Activated naive CD4-positive, alpha-beta T cell treated with anti-CD3 and anti-CD28 coated beads for 36 hours (primary cell): ENCODE measurements at places on chromosomes 4 and X. TPM values are rescaled to one million over a fixed set of nuclear protein-coding genes. Genes with fewer than 3 reads are reported as not detected.

DNA sequence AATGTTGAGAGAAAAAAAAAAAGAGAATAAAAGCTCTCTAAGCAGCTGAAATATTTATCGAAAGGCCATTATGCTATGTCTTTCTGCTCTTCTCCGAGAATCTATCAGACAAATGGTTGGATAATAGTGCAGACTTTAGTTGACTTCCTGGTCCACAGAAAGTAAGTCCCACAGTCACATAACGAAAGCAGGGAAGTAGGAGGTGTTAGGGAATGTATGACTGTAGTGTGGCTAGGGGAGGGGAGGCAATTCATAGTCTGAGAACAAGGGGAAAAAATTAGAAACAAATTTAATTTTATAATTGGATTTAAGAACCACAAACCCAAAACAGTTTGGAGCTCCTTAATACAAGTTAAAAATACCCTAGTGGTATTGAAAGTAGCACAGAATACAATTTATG lies 79.7 kb upstream of the VEGFC start:
- H3K36me3 ChIP-seq: no peaks in the 10 kb centered on the region
- H3K27ac ChIP-seq: no peak overlapping the region
- H3K4me3 ChIP-seq: no peak overlapping the region
- no peak for DNase-seq

- H3K27ac ChIP-seq: no peak overlapping the region
- no peak for DNase-seq
- H3K4me1 ChIP-seq: peaks cover 9% of the 10 kb centered on the region
- H3K36me3 ChIP-seq: peaks cover 4% of the 10 kb centered on the region
These were observed 5.7 kb downstream of the MBTPS2 start for GRCh38 chrX:21845096-21845495.

Gene ATP1B4
- total RNA-seq: not detected

Gene ADH7
- not detected for total RNA-seq

GRCh38 chr4:649751-650310 lies 24.2 kb downstream of the ATP5ME start:
- no peak for DNase-seq
- no peaks in the 10 kb centered on the region for H3K36me3 ChIP-seq
- H3K4me3 ChIP-seq: no peak overlapping the region
- H3K4me1 ChIP-seq: peaks cover 5% of the 10 kb centered on the region
- H3K27me3 ChIP-seq: peaks cover 3% of the 10 kb centered on the region

Gene ZNF185
- total RNA-seq: 1.9 TPM

- peaks cover 3% of the 10 kb centered on the region for H3K4me1 ChIP-seq
- no peak overlapping the region for H3K27ac ChIP-seq
These were observed 130.0 kb upstream of the MAOA start for GRCh38 chrX:43525901-43526610.

GRCh38 chr4:74033739-74034138 lies 4.8 kb downstream of the CXCL3 start:
- H3K4me3 ChIP-seq: no peak overlapping the region
- no peaks in the 10 kb centered on the region for H3K36me3 ChIP-seq
- no peak overlapping the region for H3K27ac ChIP-seq
- peaks cover 21% of the 10 kb centered on the region for H3K27me3 ChIP-seq

- H3K4me1 ChIP-seq: no peaks in the 10 kb centered on the region
- no peaks in the 10 kb centered on the region for H3K36me3 ChIP-seq
- peaks cover 18% of the 10 kb centered on the region for H3K27me3 ChIP-seq
- H3K27ac ChIP-seq: no peak overlapping the region
- no peak for DNase-seq
These were observed 504 bp downstream of the PRRG3 start for GRCh38 chrX:151695583-151696340.

DNA sequence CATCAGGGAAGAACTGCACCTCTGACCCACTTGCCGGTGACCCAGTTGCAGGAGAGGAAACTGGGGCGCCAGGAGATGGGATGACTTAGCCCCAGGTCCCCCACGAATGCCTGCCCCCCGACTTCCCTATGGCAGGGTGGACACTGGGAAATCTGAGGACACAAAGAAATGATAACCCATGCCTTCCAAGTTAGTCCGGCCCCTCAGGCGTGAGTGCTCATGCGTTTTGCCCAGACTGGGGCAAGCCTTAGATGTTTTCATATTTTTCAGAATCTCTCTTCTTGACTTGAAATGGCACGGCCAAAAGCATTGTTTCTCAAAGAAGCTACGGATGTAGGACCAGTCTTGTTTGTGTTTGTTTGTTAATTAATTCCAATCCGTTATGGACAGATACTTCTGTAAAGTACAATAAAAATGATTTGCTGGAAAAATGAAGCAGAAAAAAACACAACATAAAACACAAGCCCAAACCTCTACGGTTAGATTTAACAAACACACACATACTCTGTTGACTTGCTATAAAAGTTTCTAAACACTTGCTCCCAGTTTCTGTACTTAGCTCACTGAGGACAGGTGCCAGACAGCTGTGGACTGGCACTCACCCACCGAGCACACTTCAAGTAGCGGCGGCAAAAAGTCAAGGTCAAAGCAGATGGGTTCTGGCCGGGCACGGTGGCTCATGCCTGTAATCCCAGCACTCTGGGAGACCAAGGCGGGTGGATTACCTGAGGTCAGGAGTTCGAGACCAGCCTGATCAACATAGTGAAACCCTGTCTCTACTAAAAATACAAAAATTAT lies 341.5 kb downstream of the BCOR start:
- H3K36me3 ChIP-seq: no peaks in the 10 kb centered on the region
- H3K27ac ChIP-seq: no peak overlapping the region
- H3K4me1 ChIP-seq: peaks cover 14% of the 10 kb centered on the region
- no peak overlapping the region for H3K4me3 ChIP-seq

DNA sequence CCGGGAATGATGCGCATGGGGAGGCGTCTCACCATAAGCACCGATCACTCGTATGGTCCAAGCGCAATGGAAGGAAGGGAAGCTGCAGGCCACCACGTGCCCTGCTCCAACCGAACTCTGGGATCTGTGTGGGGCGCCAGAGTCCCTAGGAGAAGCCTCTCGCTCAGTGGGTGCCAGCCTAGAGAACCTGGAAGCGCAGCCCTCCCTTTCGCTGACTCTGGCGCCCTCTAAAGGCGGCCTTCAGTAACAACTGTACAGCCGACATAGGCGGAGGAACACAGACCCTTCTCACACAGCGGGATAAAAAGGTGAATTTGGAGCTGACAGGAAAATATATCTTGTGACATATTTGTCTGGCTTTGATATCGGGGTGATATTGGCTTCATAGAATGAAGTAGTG lies 76.0 kb downstream of the INTS6L start:
- no peak overlapping the region for H3K27ac ChIP-seq
- no peaks in the 10 kb centered on the region for H3K27me3 ChIP-seq
- H3K36me3 ChIP-seq: no peaks in the 10 kb centered on the region
- H3K4me3 ChIP-seq: no peak overlapping the region

- H3K27ac ChIP-seq: no peak overlapping the region
- no peak overlapping the region for H3K4me3 ChIP-seq
- no peaks in the 10 kb centered on the region for H3K27me3 ChIP-seq
- H3K36me3 ChIP-seq: no peaks in the 10 kb centered on the region
- H3K4me1 ChIP-seq: peaks cover 2% of the 10 kb centered on the region
- no peak for DNase-seq
These were observed 11.4 kb downstream of the RNF175 start for GRCh38 chr4:153748378-153748777.

DNA sequence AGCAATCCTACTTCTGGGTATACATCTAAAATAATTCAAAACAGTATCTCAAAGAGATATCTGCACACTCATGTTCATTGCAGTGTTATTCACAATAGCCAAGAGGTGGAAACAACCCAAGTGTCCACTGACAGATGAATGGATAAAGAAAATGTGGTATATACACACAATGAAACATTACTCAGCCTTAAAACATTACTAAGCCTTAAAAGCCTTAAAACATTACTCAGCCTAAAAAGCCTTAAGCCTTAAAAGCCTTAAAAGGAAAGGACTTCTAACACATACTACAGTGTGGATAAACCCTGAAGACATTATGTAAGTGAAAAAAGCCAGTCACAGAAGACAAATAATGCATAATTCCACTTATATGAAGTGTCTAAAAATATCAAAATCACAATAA lies 40.3 kb upstream of the TFDP3 start:
- peaks cover 2% of the 10 kb centered on the region for H3K27me3 ChIP-seq
- H3K36me3 ChIP-seq: no peaks in the 10 kb centered on the region
- H3K4me1 ChIP-seq: no peaks in the 10 kb centered on the region
- no peak overlapping the region for H3K27ac ChIP-seq
- no peak overlapping the region for H3K4me3 ChIP-seq

Gene HEPH
- total RNA-seq: not detected

- H3K4me1 ChIP-seq: peaks cover 33% of the 10 kb centered on the region
- H3K4me3 ChIP-seq: no peak overlapping the region
- no peaks in the 10 kb centered on the region for H3K36me3 ChIP-seq
- DNase-seq: no peak
- no peak overlapping the region for H3K27ac ChIP-seq
These were observed 178.1 kb upstream of the LEF1 start for GRCh38 chr4:108346818-108347210.

Gene ANXA3
- total RNA-seq: 1.2 TPM

Gene SLC6A14
- total RNA-seq: not detected

Gene NMU
- not detected for total RNA-seq

GRCh38 chr4:24032371-24032989 lies 142.6 kb upstream of the PPARGC1A start:
- H3K27ac ChIP-seq: no peak overlapping the region
- no peaks in the 10 kb centered on the region for H3K36me3 ChIP-seq
- H3K4me1 ChIP-seq: no peaks in the 10 kb centered on the region
- H3K27me3 ChIP-seq: peaks cover 2% of the 10 kb centered on the region
- no peak overlapping the region for H3K4me3 ChIP-seq
- DNase-seq: no peak

DNA sequence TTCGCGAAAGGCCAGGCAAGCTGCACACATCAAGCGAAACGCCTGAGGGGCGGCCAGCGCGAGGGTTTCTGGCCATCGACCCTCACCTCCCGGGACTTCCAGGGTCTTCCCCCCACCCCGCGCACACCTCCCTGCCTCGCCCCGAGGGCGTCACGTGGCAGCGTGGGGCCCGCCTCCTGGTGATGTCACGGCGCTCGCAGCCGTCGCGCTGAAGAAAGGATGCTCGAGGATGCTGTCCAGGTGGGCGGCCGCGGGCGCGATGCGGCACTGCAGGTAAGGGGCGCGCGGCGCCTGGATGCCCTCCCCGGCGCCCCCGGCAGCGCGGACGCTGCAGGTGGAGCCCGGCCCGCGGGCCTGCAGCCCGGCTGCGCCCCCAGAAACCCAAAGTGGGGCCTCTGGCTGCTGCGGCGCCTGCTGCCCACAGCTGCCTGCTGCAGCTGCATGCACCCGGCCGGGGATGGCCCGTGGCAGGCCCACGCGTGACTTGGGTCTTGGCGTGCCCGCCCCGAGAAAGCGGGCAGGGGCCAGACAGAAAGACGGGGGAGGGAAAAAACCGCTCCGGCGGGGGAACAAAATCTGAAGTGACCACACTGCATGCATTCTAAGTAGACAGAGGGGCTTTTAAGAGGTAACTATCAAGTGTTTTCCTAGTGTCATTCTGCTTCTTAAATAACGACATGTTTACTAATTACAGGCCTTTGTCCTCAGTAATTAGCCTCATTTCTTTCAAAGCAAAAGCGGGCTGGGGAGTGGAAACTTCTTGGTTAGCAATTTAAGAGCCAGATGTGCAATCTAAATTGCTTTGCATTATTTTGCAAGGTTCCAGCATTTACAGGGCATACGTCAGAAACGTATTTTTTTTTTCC lies 1.7 kb downstream of the CLCN4 start:
- no peak overlapping the region for H3K4me3 ChIP-seq
- peaks cover 9% of the 10 kb centered on the region for H3K4me1 ChIP-seq
- peak; percentile 13 for DNase-seq
- H3K27me3 ChIP-seq: peaks cover 38% of the 10 kb centered on the region

Gene RASGEF1B
- 6.5 TPM for total RNA-seq

Gene RBM47
- 1.7 TPM for total RNA-seq

Gene TMEM255A
- not detected for total RNA-seq

DNA sequence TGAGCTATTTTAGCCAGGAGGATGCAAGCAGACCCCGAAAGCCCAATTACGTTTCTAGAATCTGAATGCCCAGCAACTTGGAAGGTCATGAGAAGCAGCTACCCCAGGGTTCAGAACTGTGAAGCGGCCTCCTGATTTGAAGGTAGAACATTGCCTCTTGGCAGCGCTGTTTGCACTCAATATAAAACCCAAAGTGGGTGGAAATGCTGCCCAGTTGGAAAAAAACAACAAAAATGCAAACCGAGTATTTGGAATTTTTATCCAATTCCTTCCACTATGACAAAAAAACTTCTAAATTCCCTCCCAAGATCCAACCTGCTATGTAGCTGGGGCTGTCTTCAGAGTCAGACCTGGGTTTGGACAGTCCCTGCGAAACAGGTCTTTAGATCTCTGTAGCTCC lies 103.3 kb upstream of the RBPJ start:
- H3K4me3 ChIP-seq: no peak overlapping the region
- peaks cover 10% of the 10 kb centered on the region for H3K27me3 ChIP-seq
- H3K36me3 ChIP-seq: no peaks in the 10 kb centered on the region
- peaks cover 7% of the 10 kb centered on the region for H3K4me1 ChIP-seq

DNA sequence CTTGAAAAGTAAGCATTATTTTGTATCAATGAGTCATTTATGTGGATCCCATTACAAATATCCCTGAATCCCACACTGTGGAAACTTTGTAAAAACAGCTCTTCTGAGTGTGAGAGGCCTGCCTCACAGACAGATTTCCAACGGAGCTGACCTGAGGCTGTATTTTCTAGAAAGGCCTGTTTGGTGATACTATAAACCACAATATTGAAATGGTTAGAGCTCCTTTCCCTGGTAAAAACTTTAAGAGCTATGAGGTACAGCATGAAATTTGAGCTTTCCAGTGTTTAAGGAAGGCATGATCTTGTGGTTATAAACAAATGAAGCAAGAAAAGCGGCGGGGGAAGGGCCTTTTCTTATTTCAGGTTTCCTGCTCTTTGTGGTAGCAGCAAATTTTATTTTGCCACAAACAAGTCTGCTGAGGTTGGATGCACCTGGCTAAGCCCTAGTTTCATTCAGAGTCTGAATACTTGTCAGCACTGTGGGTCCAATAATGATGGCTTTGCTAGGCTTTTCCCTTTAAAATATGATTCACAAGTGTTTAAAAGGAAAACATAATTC lies 86.8 kb upstream of the ETNPPL start:
- DNase-seq: peak; percentile 56
- no peak overlapping the region for H3K27ac ChIP-seq
- H3K4me3 ChIP-seq: no peak overlapping the region
- no peaks in the 10 kb centered on the region for H3K36me3 ChIP-seq
- H3K4me1 ChIP-seq: peaks cover 25% of the 10 kb centered on the region

Gene CSN3
- not detected for total RNA-seq

Gene SPANXN3
- total RNA-seq: not detected

Gene ANXA5
- 99.5 TPM for total RNA-seq
